ENCODE measurements at places on chromosomes 3 and 15.

- peak; percentile 29 for DNase-seq
Measured at GRCh38 chr3:172808969-172809546, 58.5 kb downstream of the ECT2 start.

- DNase-seq = no peak
Measured at GRCh38 chr15:95280711-95281110, 1049.3 kb downstream of the MCTP2 start.

GRCh38 chr3:119195911-119196310 lies 22.5 kb downstream of the UPK1B start:
- peak; percentile 59 for DNase-seq

DNA sequence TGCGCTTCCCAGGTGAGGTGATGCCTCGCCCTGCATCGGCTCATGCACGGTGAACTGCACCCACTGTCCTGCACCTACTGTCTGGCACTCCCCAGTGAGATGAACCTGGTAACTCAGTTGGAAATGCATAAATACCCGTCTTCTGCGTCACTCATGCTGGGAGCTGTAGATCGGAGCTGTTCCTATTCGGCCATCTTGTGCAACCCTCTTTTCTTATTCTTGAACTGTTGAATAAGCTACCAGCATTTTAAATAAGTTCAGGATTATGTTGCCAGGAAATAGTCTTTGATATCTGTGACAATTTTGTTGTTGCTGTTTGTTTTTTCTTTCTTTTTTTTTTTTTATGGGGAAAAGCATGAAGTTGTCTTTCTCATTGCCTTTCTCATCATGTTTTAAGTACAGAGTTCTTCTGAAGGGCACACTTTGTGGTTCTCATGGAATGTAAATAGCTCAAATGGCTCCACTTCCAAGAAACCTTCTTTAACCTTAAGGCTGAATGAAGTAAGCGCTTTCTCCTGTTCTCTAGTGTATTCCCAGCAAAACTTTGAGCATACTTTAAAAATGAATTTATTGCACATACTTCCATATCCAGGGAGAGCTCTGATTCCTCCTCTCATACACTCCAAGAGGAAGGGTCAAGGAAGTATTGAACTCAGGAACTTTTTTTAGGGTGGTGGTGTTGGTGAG lies 468.0 kb upstream of the TBL1XR1 start:
- DNase-seq = no peak

- no peak for DNase-seq
Measured at GRCh38 chr3:8914491-8914890, 48.8 kb downstream of the RAD18 start.

DNA sequence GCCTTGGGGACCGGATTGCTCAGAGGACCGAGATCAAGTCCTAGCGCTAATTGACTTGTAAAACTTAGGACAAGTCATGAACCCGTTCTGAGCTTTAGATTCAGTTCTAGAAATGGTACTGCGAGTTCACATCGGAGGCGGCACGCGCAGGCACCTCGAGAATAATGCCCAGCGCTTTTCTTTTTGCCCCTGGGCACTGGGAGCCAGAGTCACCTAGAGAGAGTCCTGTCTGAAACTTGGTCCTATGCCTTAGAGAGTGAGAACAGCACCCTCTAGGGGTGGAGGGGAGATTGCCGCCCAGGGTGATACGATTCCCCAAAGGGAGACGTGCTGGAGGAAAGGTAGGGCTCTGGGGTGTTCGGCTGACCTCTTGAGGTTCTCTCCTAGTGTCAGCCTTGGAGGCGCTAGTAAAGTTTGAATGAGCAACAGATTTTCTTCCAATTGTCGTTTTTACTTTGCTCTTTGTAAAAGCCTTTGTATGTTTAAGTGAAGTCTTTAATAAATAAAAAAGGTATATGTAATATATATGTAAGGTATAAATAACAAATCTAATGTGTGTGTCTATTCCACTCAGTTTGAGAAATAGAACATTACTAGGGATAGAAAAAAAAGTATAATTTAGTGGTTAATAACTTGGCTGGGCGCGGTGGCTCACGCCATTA lies 826 bp downstream of the EEF1AKMT4 start:
- DNase-seq = peak; percentile 75

DNA sequence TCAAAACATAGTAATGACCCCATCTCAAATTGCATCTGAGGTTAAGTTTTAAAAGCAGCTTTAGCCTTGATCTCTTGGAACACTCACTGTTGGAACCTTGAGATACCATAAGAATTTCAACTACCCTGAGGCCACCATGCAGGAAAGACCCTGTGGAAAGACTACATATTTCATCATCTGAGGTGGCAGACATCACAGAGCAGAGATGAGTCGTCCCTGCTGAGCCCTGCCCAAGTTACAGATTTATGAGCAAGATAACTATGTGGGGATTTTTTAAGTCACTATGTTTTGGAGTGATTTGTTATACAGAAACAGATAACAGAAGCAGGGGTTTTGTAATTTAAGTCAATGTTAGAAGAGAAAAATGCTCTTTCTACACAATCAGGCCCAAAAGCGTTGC lies 168.4 kb downstream of the STAC start:
- DNase-seq = no peak

- no peak for DNase-seq
Measured at GRCh38 chr3:52277972-52278509, 408 bp downstream of the WDR82 start.

GRCh38 chr3:178206521-178206920 lies 329.7 kb upstream of the KCNMB2 start:
- DNase-seq = peak; percentile 46

- no peak for DNase-seq
Measured at GRCh38 chr3:94234177-94234788, 171.4 kb downstream of the NSUN3 start.

DNA sequence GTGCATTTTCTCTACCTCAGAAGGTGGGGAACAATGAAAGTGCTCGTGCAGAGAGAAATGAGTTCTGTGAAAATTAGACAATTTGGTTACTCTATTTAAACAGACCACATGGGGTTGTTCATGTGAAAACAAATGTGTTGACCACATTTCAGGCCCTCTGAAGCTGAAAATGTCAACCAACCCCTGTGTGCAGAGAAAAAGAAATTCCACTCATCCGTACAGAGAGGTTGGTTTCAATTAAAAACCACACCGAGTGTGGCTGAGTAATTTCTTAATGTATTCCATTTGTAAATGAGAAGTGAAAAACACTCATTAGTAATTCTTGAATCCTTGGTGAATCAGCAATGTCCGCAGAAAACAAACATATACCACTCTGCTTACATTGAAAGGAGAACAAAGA lies 46.9 kb upstream of the SLC7A14 start:
- DNase-seq = no peak

DNA sequence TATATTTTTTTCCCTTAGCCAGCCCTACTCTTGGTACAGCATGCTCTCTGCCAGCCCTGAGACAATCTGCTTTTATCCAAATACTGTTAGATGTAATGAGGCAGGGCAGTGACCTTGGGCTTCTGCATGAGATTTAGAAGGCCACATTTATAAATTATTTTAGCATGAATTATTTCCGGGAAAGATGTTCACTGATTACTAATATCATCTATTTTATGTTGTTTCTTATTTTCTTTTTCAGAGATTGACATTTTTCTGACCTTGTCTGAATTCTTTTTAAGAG lies 23.1 kb downstream of the CRTC3 start:
- no peak for DNase-seq

- DNase-seq = no peak
Measured at GRCh38 chr3:165193366-165194254, 2.6 kb downstream of the SLITRK3 start.

DNA sequence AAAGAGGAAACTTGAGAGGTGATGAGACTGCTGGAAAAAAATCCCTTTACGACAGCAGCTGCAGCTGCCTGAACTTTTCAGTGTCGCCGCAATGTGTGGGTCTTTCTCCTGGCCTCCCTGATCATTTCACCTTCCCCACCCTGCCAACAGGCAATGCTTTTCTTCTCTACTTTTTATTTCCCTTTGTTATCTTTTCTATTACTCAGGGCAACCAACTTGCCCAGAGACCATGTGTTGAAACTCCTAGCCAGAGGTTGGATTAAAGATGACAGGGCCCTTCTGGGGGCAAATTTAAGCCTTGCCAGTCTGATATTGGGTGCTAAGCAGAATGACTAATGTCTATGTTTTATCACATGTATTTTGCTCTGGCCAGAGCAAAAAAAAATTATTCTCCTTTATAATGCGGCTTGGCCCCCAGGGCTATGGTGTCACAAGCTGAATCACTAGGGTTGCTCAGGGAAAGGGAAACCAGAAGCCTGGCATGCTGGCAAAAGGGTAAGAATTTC lies 51.5 kb upstream of the CFAP20DC start:
- no peak for DNase-seq

DNA sequence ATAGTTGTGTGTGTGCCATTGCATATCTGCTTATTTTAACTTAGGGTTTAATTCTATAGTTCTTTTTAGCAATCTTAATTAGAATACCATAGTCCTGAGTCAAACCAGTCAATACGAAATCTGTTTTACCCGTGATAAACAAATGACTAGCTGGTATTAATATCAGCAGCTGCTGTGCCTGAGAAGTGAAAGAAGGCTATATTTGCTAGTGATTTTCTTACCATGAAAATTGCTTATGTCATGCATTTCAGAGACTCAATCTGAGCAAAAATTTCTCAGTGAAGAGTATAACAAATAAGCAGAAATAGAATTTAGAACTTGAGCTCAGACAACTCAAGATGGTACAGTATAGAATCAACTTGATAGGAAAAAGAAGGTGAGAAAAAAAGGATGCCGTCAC lies 820.4 kb downstream of the NAALADL2 start:
- DNase-seq = no peak

All from putamen (tissue), 1 donor.